ENCODE measurements at places on chromosomes 2 and 18.

GRCh38 chr2:224689539-224689938 lies 26.6 kb downstream of the CCDC195 start:
- DNase-seq = no peak

- no peak for DNase-seq
Measured at GRCh38 chr2:234245945-234246344, 195.4 kb downstream of the SPP2 start.

GRCh38 chr2:165793161-165793778 lies 777 bp downstream of the GALNT3 start:
- DNase-seq = peak; percentile 7

- DNase-seq = no peak
Measured at GRCh38 chr2:11556101-11556806, 22.4 kb downstream of the GREB1 start.

GRCh38 chr18:5447442-5447841 lies 96.4 kb downstream of the EPB41L3 start:
- DNase-seq = peak; percentile 74

DNA sequence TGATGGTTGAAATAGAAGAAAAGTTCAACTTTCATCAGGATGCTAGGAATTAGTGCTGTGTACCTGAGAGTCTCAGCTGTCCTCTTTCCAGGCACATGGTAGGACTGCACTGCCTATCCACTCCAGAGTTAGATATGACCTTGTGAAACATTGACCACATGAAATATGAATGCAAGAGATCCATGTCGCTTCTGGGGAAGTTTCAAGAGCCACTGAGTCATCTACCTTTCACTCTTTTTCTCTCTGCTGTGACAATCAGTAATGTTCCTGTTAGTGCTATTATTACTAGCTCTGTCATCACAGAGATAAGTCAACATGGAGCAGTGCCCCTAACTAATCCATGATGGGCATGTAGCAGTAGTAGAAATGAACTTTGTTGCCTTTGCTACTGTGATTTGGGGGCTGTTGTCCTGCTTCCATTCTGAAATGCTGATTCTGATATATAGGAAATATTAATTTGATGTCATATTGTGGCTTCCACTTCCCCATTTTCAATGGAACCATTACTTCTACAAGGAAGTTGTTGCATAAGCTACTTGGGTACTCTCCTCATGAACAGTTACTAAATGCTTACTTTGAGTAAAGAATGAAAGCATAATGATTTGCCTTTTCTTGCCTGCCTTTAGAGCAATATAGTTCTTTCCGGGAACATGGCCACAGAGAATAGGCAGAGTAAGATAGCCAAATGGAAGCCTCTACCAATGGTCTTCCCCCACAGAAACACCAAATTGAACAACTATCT lies 192.8 kb upstream of the ZNF521 start:
- DNase-seq = peak; percentile 57

All from inflammatory macrophage (primary cell).